Chondrocyte (in vitro differentiated cells): ENCODE measurements at places on chromosomes 12 and 14. TPM values are rescaled to one million over a fixed set of nuclear protein-coding genes. Genes with fewer than 3 reads are reported as not detected.

The SDR9C7 gene
- not detected in 3 replicates for total RNA-seq

The CMA1 gene
- not detected in 3 replicates for total RNA-seq

DNA sequence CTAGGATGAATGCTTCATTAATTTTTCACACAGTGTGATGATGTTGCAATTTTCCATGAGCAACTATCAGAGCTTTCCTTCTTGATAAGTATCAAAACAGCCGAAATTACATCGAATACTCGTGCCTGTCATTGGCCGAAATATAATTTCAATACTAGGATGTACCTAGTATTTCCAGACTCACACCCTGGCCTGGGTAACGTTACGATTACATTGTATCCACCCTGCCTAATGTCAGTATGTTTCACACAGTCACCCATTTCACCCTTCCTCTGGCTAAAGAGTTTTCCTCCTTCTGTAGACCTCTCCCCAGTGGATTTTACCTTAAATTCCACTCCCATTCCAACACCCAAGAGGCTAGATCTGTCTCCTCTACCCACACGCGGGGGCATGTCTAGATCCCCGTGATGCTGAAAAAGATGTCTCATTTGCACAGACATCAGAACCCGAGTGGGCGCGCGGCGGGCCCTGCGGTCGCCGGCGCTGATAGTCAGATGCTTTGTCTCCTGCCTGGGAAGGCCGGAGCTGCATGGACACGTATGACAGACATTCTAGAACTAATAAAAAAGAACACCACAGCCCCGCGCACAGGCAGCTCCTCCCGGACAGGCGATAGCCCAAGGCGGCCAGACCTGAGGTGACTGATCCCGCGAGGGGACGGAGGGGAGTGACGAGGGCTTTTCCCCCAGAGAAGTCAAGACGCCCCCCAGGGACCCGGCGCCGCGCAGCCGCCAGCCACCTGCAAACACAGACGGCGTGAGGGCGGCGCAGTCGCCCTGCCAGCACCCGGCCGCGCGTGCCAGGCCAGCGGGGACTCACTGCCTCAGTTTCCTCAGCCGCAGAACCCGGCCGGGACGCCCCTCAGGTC lies 723 bp downstream of the KIF21A start:
- no peak for DNase-seq

- no peak for DNase-seq
Observed at GRCh38 chr12:116039081-116039480, 238.4 kb downstream of the MED13L start.

- no peak for DNase-seq
Observed at GRCh38 chr14:54085232-54085761, 128.7 kb upstream of the BMP4 start.

- DNase-seq, result no peak
Observed at GRCh38 chr14:34355584-34356263, 106.3 kb downstream of the SPTSSA start.

DNA sequence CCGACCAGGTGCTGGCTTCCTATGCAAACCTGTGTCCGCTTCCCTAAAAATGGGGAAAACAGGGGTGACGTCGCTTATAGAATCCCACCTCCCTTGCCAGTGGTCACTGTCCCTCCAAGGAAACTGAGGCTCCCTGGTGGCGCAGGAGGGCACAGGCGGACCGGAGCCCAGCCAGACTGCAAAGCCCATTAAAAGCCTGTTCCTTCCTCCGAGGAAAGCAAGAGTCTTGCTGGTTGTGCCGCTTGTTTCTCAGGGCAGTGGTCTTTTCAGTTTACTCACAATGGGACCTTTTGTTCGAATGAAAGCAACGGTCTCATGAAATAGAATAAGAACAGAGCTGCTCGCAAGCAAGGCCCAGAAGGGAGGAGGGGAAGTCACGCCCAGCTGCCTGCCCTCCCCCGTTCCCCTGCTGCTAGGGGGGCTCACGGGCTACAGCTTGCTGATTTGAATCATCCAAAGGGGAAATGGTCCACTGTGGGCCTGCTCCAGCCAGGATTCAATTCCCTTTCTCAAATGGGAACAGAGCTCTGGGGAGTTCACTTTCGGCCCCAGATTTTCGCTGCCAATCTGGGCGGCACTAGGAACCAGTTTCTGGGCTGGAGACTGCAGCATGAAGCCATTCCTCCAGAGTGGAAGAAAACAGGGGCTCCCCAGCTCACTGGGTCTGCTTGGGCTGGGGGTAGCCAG lies 4.6 kb upstream of the SELPLG start:
- no peak for DNase-seq

GRCh38 chr14:85175556-85175955 lies 354.4 kb upstream of the FLRT2 start:
- DNase-seq, result no peak

DNA sequence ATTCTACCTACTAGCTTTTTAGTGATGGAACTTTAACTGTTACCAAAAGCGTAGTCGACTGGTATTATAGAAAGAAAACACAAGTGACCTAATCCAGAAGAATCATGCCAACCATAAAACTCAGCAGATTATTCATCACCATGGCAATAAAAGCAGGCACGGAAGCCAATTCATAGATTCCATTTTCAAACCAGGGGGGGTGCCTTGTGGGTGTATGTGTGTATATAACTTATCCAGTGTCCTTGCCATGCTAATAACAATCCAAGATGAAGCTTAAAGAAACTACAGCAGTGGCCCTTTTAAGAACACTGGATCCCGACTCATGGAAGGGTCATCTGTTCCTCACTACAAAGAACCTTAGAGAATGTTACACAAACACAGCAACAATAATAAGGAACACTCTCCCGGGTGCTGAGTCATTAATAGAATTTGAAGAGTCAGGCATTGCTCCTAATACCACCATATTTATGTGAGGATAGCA lies 61.0 kb downstream of the EPS8 start:
- no peak for DNase-seq
